Activated CD8-positive, alpha-beta memory T cell treated with anti-CD3 and anti-CD28 coated beads for 1 hour (primary cell): ENCODE measurements at places on chromosomes 13 and 19.
A peak's percentile ranks its signal among the peaks of the same experiment; 100 is the strongest.

DNA sequence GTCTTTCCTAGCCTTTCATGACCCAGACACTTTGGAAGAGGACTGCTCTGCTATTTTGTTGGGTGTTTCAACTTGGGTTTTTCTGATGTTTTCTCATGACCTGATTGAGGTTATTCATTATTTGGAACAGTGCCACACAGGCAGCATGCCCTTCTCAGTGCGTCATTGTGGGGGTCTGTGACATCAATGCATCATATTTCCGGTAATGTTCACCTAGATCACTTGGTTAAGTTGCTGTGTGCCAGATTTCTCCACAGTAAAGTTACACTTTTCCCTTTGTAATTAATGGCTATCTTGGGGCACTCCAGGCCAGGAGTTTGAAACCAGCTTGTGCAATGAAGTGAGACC lies 124.4 kb downstream of the SIPA1L3 start:
- no peak for DNase-seq

GRCh38 chr19:9796113-9796773 lies 22.6 kb downstream of the FBXL12 start:
- peak; percentile 65 for DNase-seq

GRCh38 chr13:45940061-45940460 lies 88.5 kb upstream of the SIAH3 start:
- DNase-seq = no peak

- DNase-seq = no peak
Measured at GRCh38 chr19:18800079-18800478, 9.0 kb upstream of the COMP start.

GRCh38 chr13:68160466-68160865 lies 930.3 kb upstream of the PCDH9 start:
- no peak for DNase-seq

- DNase-seq = no peak
Measured at GRCh38 chr13:85461621-85462020, 337.6 kb downstream of the SLITRK6 start.

DNA sequence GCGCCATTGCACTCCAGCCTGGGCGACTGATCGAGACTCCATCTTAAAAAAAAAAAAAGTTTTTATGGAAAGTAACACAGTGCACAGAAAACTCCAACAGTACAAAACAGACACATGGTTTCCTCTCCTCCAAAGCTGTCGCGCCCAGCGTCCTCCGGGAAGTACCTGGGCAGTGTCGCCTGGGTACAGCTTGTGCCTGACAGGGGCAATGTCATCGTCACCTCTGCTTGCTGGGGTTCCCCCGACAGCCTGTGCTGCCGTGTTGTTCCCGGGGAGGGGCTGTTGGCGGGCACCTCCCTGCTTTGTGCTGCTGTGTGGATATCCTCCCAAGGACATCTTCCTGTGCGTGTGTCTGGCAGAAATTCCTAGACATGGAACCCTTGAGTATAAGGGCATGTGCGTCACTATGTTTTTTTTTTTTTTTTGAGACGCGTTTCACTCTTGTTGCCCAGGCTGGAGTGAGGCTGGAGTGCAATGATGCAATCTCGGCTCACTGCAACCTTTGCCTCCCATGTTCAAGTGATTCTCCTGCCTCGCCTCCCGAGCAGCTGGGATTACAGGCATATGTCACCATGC lies 2.4 kb upstream of the F2RL3 start:
- DNase-seq = no peak
